ENCODE measurements at places on chromosomes 1 and 21.

DNA sequence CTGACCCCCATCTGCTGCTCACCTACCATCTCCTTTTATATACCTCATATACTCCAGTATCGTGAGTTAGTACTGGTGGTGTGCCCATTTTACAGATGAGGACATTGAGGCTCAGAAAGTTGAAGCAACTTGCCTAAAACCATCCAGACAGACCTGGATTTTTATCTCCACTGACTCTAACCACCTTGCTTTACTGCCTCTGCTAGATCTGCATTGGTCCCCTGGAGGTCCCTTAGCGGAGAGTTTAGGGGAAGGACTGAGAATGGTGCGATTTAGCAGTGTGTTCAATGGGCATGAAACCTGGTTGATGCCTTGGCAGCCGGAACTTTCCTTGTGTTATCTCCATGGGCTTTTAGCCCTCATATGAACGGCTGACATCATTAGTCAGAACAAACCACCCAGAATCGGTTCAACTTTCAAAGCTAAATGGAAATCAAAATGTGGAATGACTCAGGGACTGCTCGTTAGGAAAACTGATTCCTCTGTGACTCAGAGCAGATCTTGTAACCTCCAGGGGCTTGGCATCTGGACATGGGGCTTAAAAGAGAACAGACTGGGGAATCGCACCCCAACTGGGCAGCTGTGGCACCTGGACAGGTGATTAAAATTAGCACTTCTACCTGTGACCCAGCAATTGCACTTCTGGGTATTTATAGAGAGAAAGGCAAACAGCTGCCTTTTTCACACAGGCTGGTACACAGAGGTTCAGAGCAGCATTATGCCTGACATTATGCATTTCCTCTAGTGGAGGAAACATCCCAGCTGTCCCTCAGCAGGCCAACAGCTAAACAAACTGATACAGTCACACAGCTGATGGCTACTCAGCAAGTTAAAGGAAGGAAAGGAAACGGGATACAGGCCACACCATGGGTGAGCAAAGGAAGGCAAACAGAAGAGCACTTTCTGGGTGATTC is 25.3 kb downstream of the TMEM51 start:
- no peak for DNase-seq

GRCh38 chr1:161736335-161736969 is 13.1 kb upstream of the DUSP12 start:
- DNase-seq: no peak

DNA sequence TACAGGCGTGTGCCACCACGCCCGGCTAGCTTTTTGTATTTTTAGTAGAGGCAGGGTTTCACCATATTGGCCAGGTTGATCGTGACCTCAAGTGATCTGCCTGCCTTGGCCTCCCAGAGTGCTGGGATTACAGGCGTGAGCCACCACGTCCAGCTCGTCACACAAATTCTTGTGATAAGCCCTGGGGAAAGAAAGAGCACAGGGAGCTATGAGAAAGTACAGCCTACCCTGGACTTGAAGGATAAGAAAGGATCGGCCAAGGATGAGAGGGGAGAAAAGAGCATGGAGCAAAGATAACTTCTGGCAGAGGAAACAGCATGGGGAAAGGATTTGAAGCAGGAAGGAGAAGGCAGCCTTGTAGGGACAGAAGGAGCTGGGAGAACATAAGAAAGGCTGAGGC is 29.2 kb downstream of the SESN2 start:
- DNase-seq: no peak

GRCh38 chr1:36481771-36482723 is 666 bp downstream of the CSF3R start:
- no peak for DNase-seq

DNA sequence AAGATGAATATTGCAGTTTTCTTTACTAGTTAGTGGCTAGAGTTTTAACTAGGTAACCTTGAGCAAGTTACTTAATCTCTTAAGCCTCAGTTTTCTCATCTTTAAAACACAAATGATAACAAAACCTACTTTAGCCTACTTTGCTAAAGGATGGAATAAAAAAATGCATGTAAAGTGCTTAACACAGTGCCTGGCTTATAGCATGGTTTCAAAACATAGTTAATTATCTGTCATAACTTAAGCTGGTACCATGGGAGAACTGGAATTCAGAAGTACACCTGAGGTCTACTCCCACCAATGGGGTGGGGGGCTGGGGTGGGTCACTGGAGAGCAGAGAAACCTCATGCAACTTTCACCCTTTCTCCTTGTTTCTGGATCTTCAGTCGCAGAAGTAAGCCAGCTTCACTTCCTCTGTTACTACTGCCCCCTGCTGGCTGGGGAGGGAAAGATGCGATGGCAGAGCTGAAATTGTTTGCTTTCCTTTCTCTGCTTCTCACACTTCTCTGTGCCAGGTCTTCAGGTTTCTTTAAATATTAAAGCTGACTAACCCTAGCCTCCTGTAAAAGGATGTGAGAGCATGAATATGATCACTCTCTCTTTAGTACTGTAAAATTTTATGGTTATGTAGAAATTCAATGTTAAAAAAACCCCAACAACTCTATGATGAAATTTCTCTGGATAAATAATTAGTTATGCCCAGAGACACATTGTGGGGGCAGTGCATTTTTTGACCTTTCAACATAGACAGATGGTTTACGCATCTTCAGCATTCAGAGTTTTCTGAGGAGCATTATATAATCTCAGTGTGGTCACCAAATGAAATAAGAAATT is 324.2 kb downstream of the HLX start:
- peak; percentile 60 for DNase-seq

GRCh38 chr1:187228790-187229189 is 400.0 kb downstream of the PLA2G4A start:
- DNase-seq: no peak

GRCh38 chr1:204287466-204287891 is 72.2 kb downstream of the PLEKHA6 start:
- no peak for DNase-seq

GRCh38 chr21:46119144-46119636 is 21.3 kb downstream of the COL6A2 start:
- no peak for DNase-seq

DNA sequence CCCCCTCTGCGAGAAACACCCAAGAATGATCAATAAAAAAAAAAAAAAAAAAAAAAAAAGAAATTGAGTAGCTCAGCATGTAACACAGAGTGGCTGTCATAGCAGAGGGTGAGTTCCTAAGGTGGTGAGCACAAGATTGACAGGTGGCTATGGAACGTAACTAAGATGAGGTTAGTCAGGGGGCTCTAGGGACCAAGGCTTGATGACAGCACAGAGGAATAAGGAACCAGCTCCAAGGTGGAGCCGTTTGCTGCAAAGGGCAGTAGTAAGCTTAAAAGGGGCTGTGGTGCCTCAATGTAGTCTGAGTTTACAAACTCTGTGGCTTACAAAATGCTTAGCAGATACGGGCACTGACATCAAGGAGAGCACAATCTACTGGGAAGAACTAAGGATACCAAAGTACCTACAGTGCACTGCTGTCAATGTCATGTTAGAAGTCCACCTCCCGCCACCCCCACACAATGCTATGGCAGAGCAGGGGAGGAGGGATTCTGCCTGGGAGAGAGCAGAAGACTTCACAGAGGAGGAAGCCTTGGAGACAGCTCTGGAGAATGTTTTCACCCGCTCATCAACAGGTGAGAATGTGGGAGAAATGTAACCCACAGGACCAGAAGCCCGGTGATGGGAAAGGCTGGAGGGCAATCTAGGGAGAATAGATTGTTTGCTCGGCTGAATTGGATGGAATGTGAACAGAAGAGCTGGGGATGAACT is 13.1 kb downstream of the IQGAP3 start:
- no peak for DNase-seq

Measured in forelimb muscle (tissue), 1 donor.